Adrenal gland (tissue), 19 donors: ENCODE measurements at places on chromosomes 16 and 17. TPM values are rescaled to one million over a fixed set of nuclear protein-coding genes. Genes with fewer than 3 reads are reported as not detected.
A peak's percentile ranks its signal among the peaks of the same experiment; 100 is the strongest.

GRCh38 chr16:87963400-87963799 is 12.2 kb downstream of the BANP start:
- H3K4me1 ChIP-seq, result peaks cover 14% of the 10 kb centered on the region
- DNase-seq, result no peak
- no peaks in the 10 kb centered on the region for H3K36me3 ChIP-seq

DNA sequence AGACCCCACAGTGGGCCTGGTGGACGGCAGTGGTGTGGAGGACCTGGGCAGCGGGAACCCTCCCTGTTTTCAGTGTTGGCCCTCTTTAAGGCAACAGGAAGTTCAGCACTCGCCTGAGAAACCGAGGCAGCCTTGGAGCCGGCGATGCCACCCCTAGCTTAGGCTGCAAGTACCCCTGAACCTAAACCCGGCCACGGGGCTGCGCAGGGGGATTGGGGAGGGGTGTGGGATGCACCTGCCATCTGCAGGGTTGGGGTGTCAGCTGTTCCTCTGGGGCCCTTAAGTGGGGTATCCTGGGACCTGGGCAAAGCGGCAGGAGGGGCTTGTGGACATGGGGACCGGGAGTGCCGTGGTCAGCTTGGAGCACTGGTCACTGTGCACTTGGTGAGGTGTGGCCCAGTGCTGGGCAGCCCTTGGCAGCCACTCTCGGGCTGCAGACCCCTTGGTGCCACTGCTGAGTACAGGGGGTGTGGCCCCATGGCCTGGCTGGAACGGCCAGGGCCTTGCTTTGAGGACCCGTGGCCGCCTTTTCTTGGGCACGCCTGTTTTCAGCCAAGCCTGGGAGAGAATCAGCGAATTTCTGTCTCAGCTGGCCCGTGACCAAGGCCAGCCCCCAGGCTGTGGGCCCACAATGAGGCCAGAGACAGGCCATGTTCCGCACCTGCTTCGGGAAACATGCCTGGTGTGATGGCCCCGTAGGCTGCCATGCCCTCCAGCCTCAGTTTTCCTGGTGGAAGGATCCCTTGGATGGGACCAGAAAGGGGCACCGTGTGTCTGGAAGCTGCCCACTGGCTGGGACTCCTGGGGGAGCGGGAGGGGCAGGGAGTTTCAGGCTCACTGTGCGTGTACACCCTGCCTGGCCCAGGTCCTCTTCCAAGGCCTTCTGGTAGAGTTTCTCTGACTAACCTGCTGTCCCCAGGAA is 4.1 kb upstream of the SLC25A10 start:
- H3K27me3 ChIP-seq, result no peaks in the 10 kb centered on the region
- no peak overlapping the region for H3K27ac ChIP-seq
- H3K36me3 ChIP-seq, result no peaks in the 10 kb centered on the region
- no peak for DNase-seq
- peaks cover 27% of the 10 kb centered on the region for H3K4me1 ChIP-seq

DNA sequence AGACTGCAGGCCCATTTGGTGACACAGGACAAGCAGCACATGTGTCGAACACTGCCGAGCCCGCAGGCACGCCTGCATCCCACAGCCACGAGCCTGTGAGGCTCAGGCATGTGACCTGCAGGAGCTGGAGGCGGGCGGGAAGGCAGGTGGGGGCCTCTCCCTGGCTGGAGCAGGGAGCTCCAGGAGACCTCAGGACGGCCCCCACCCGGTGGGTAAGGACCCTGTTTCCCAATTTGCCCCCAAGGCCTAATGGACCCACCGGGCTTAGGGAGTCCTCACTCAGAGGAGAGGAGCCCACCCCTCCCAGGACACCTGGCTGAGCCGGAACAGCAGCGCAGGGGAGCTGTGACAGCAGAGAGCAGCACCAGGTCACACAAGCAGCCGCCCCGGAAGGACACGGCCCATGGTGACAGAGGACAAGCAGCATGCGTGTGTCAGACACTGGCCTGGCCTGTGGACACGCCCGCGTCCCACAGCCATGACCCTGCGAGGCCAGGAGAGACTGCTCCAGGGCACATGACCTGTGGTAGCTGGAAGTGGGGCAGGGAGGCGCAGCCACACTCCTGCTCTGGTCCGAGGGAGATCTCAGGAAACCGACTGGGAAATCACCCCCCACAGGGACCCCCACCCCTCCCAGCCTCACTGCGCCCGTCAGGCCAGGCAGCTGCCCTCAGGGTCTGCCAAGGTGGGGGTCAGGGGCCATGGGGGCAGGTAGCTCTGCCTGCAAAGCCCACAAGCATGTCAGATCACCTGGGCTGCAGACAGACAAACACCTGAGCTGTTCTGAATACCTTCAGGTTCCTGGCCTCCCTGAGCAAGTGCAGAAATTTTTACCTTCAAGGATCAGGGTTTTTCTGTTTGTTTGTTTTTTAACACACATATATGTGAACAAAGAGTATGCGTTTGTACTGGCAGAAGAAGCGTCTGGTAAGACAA is 2.4 kb downstream of the SPSB3 start:
- no peak overlapping the region for H3K4me3 ChIP-seq
- peak; percentile 62 for DNase-seq
- peaks cover 23% of the 10 kb centered on the region for H3K4me1 ChIP-seq
- H3K27me3 ChIP-seq, result no peaks in the 10 kb centered on the region
- H3K36me3 ChIP-seq, result peaks cover 44% of the 10 kb centered on the region

GRCh38 chr16:68297908-68298307 is 12.8 kb downstream of the SLC7A6OS start:
- H3K27me3 ChIP-seq, result no peaks in the 10 kb centered on the region
- peaks cover 82% of the 10 kb centered on the region for H3K36me3 ChIP-seq
- peaks cover 39% of the 10 kb centered on the region for H3K4me1 ChIP-seq
- H3K4me3 ChIP-seq, result no peak overlapping the region
- peak overlapping the region; percentile 77 for H3K27ac ChIP-seq

- H3K4me1 ChIP-seq, result no peaks in the 10 kb centered on the region
- no peak overlapping the region for H3K4me3 ChIP-seq
- no peak for DNase-seq
- H3K27ac ChIP-seq, result no peak overlapping the region
Measured at GRCh38 chr17:15662681-15663080, 21.4 kb downstream of the TRIM16 start.

GRCh38 chr17:44708401-44709263 is at the start of gene DBF4B:
TSS of gene DBF4B (plus strand) at chr17:44708665. CDS start at chr17:44708821, 156 bp downstream.
- peak within 1 kb of the TSS; percentile 20 for H3K4me3 ChIP-seq
- H3K36me3 ChIP-seq, result no peaks in the 10 kb centered on the region
- peaks cover 7% of the 10 kb centered on the region for H3K4me1 ChIP-seq
- no peaks in the 10 kb centered on the region for H3K27me3 ChIP-seq

- no peaks in the 10 kb centered on the region for H3K27me3 ChIP-seq
- H3K27ac ChIP-seq, result no peak overlapping the region
- DNase-seq, result peak; percentile 52
- H3K36me3 ChIP-seq, result no peaks in the 10 kb centered on the region
- no peaks in the 10 kb centered on the region for H3K4me1 ChIP-seq
Measured at GRCh38 chr16:78844682-78845081, 745.2 kb downstream of the WWOX start.

GRCh38 chr17:68291836-68292688 is 767 bp downstream of the ARSG start:
- H3K27me3 ChIP-seq, result no peaks in the 10 kb centered on the region
- peaks cover 13% of the 10 kb centered on the region for H3K4me1 ChIP-seq
- no peaks in the 10 kb centered on the region for H3K36me3 ChIP-seq
- no peak overlapping the region for H3K27ac ChIP-seq

- H3K27ac ChIP-seq, result no peak overlapping the region
- no peaks in the 10 kb centered on the region for H3K4me1 ChIP-seq
- DNase-seq, result no peak
Measured at GRCh38 chr17:39045948-39046679, 78.9 kb upstream of the FBXO47 start.

DNA sequence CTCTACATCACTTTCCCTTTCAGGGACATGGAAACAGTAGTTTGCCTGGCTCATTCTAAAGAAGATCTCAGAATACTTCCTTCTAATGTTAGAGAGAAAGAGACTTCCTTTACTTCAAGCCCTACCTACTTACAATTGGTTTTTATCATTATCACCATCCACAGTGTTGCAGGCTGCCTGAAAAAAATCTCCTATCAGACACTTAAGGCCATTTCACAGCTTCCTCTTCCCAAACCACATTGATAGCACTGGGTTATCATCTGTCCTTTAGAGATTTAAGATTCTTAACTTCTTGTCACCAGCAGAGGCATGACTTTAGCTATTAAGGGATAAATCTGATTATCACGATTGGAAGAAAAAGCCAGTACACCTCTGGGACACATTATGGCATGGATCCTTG is 178.5 kb upstream of the TBX2 start:
- no peaks in the 10 kb centered on the region for H3K4me1 ChIP-seq
- no peak overlapping the region for H3K4me3 ChIP-seq
- H3K27ac ChIP-seq, result no peak overlapping the region
- DNase-seq, result no peak
- H3K27me3 ChIP-seq, result no peaks in the 10 kb centered on the region
- no peaks in the 10 kb centered on the region for H3K36me3 ChIP-seq

GRCh38 chr16:17225541-17225940 is 245.2 kb downstream of the XYLT1 start:
- peaks cover 27% of the 10 kb centered on the region for H3K4me1 ChIP-seq
- H3K27ac ChIP-seq, result peak overlapping the region; percentile 45
- no peak for DNase-seq
- H3K4me3 ChIP-seq, result no peak overlapping the region
- H3K27me3 ChIP-seq, result no peaks in the 10 kb centered on the region

GRCh38 chr17:17352836-17353624 is 49.9 kb downstream of the NT5M start:
- H3K4me1 ChIP-seq, result no peaks in the 10 kb centered on the region
- H3K36me3 ChIP-seq, result no peaks in the 10 kb centered on the region
- no peak for DNase-seq
- no peak overlapping the region for H3K4me3 ChIP-seq
- no peaks in the 10 kb centered on the region for H3K27me3 ChIP-seq
- H3K27ac ChIP-seq, result no peak overlapping the region

- DNase-seq, result peak; percentile 80
- H3K4me3 ChIP-seq, result no peak overlapping the region
- H3K27ac ChIP-seq, result peak overlapping the region; percentile 61
- no peaks in the 10 kb centered on the region for H3K36me3 ChIP-seq
- no peaks in the 10 kb centered on the region for H3K27me3 ChIP-seq
- H3K4me1 ChIP-seq, result peaks cover 21% of the 10 kb centered on the region
Measured at GRCh38 chr16:81551821-81552304, 107.3 kb downstream of the CMIP start.

- no peak overlapping the region for H3K27ac ChIP-seq
- H3K36me3 ChIP-seq, result peaks cover 7% of the 10 kb centered on the region
- H3K4me1 ChIP-seq, result peaks cover 4% of the 10 kb centered on the region
- no peak for DNase-seq
Measured at GRCh38 chr17:81245024-81245664, 6.0 kb downstream of the NDUFAF8 start.

- no peaks in the 10 kb centered on the region for H3K4me1 ChIP-seq
- H3K27me3 ChIP-seq, result no peaks in the 10 kb centered on the region
- no peak for DNase-seq
- H3K27ac ChIP-seq, result no peak overlapping the region
Measured at GRCh38 chr16:54164789-54165173, 121.8 kb downstream of the IRX3 start.

- H3K27me3 ChIP-seq, result no peaks in the 10 kb centered on the region
- H3K27ac ChIP-seq, result peak overlapping the region; percentile 93
- peaks cover 50% of the 10 kb centered on the region for H3K4me1 ChIP-seq
- no peaks in the 10 kb centered on the region for H3K36me3 ChIP-seq
- peak; percentile 94 for DNase-seq
Measured at GRCh38 chr17:37488607-37489196, 989 bp upstream of the DUSP14 start.

DNA sequence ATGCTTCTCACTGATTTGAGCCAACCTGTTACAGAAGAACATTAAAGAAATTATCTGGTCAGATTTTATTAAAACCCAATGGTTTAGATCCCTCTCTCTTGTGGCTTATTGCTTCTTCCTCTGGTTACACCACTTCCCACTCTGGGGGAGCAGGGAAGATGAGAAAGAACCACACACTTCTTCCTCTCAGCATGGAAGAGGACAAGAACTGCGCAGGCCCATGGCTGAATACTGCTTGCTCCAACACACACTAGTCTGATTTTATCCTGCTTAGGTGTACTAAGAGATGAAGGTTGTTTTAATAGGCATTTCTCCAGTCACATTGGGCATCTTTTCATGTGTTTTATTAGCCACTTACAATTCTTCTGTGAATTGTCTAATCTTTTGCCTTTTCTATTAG is 27.6 kb downstream of the MAP3K3 start:
- no peaks in the 10 kb centered on the region for H3K27me3 ChIP-seq
- no peak for DNase-seq
- H3K4me3 ChIP-seq, result no peak overlapping the region
- H3K4me1 ChIP-seq, result no peaks in the 10 kb centered on the region
- H3K27ac ChIP-seq, result no peak overlapping the region

DNA sequence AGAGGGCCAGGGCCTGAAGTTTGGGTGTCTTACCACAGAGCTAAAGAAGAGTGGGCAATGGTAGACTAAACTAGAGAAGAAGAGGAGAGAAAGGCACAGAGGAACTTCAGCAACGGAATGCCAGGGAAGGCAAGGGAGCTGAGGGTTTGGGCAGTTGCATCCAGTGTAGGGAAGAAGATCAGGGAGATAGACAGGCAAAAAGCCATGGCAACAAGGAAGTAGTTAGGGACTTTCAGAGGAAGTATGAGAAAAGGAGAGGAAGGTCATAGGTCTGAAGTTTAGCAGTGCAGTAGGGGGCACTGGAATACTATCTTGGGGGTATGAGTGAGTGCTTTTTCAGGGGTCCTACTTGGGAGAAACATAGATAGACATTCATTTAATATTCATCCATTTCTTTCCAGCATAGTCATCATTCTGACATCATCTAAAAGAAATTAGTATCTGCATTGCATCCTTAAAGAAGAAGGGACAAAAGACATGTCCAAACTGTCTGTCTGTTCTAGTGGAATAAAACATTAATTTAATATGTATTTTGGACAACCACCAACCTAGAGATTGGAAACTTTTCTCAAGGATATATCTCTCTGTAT is 2.2 kb upstream of the NF1 start:
- no peaks in the 10 kb centered on the region for H3K36me3 ChIP-seq
- no peak for DNase-seq
- peaks cover 5% of the 10 kb centered on the region for H3K4me1 ChIP-seq
- H3K27ac ChIP-seq, result no peak overlapping the region

GRCh38 chr17:17820463-17821158 is 16.2 kb downstream of the SREBF1 start:
- peaks cover 68% of the 10 kb centered on the region for H3K4me1 ChIP-seq
- peaks cover 41% of the 10 kb centered on the region for H3K36me3 ChIP-seq
- H3K27ac ChIP-seq, result peak overlapping the region; percentile 94

DNA sequence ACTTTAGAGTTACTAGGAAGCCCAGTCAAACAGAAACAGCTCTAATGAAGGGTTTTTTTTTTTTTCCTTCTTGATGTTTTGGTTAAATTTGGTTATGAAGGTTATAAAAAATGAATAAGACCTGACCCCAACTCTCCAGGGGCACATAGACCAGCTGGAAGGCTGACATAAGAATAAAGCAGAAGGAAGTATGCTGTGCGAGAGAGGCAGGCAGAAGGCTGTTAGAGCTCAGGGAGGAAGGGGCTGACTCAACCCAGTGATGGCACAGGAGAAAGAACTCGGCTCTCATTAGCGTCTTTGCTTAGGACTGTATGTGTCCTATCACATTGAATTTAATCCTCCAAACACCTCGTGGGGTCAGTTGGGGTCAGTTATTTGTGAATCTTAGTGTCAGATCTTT is 474.6 kb downstream of the PMP22 start:
- no peak overlapping the region for H3K27ac ChIP-seq
- peaks cover 8% of the 10 kb centered on the region for H3K27me3 ChIP-seq
- no peak for DNase-seq
- no peak overlapping the region for H3K4me3 ChIP-seq

Gene TP53TG3F
- polyA plus RNA-seq, result 0.03 TPM

Gene TXNDC11
- polyA plus RNA-seq, result 57.4 TPM

Gene KRTAP2-1
- not detected for polyA plus RNA-seq

Gene C17orf58
- polyA plus RNA-seq, result 9.7 TPM

Gene CCL11
- 0.88 TPM for polyA plus RNA-seq
